ENCODE measurements at places on chromosomes 6 and 20.
A peak's percentile ranks its signal among the peaks of the same experiment; 100 is the strongest.

GRCh38 chr20:47854687-47855212, 69.5 kb upstream of the SULF2 start:
- DNase-seq = no peak

DNA sequence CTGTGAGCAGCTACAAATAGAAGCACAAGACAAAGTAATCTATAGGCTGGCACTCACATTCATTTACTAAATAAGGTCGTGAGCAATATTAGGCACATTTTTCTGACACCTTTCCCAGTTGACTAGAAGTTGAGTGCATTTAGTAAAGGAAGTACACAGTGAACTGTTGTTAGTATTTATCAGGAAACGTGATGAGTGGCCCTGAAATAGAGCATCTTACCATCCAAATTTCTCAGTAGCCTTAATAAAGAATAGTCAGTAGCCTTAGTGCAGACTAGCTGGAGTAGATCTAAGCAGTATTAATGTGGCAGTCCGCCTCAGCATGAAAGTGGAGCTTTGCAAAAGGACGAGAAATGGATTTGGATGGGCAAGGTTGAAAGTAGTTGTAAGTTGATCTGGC, 205.5 kb upstream of the QKI start:
- DNase-seq = no peak

GRCh38 chr6:90249458-90249857, 47.2 kb downstream of the BACH2 start:
- peak; percentile 44 for DNase-seq

- DNase-seq = peak; percentile 83
Observed at GRCh38 chr20:41339957-41340326, 679 bp upstream of the LPIN3 start.

DNA sequence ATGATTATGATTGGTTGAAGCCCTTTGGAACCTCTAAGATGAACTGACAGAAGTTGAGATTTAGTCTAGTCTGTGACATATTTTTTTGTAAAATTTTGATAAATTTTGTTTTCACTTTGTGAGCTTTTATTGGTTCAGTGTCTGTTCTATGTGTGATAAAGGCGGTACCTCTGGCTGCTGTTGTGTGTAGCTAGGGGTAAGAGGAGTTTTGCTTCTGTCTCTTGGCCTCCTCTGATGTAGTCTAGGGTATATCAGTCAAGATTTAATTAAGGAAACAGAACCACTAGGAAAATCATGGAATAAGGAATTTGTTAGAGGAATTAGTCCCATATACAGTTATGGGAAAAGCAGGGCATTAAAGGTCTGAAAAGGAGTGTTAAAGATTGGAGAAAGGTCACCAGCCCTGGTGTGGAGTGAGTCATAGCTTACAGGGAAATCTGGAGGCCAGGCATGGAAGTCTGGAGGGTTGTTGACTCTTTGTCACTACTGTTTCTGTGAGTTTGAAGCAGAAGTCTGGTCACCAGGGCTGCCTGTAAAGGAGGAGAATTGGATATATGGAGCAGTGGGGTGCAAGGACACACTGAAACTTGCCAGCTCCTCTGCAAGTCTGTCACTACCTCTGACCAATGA, 28.5 kb downstream of the CDC5L start:
- DNase-seq = no peak

Measured in activated T-cell treated with anti-CD3 and anti-CD28 coated beads for 48 hours (primary cell).